ENCODE measurements at places on chromosomes 3 and 15.

- no peak for DNase-seq
Measured at GRCh38 chr15:49122541-49123062, 32.8 kb downstream of the COPS2 start.

DNA sequence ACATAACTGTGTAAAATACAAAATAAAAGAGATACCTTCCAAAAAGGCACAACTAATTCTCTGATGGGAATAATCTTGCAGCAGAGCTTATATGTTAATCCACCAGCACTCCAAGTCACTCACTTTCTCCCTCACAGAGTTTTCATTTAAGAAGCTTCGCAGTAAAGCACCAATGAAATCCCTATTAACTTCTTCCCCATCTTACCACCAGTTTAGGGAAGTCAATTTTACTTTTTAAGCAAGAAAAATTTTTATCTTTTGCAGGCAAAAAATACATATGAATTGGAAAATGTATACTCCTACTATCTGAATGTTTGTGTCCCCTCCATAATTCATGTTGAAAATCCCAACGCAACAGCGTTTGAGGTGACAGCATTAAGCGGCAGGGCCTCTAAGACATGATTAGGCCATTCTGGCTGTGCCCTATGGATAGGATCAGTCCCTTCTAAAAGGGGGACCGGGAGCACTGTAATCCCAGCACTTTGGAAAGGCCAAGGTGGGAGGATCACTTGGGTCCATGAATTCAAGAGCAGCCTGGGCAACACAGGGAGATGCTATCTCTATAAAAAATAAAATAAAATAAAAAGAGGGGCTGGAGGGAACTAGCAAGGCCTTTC is 435.8 kb downstream of the SHQ1 start:
- no peak for DNase-seq

DNA sequence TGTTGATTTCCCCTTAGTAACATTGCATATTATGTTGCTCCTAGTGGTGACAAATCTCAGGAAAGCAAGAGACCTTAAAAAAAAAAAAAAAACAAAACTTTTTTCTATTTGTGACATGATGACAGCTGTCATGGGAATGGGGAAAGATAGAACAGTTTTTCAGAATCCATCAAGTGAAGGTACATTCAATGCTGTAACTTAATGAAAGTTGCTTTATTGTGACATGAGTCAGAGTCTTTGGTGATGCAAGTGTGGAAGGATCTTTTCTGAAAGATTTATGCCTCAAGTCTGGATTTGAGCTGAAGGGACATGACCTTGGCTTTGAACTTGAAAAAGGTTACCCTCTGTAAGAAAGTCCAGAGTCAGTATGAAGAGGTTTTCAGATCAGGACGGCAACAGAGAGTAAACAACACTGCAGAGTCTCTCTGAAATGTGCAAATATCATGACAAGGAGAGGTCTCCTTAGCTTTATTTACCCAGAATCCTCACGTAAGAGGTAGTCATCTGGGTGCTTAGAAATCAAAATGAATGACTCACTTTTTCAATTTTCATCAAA is 424.7 kb downstream of the CNTN4 start:
- no peak for DNase-seq

DNA sequence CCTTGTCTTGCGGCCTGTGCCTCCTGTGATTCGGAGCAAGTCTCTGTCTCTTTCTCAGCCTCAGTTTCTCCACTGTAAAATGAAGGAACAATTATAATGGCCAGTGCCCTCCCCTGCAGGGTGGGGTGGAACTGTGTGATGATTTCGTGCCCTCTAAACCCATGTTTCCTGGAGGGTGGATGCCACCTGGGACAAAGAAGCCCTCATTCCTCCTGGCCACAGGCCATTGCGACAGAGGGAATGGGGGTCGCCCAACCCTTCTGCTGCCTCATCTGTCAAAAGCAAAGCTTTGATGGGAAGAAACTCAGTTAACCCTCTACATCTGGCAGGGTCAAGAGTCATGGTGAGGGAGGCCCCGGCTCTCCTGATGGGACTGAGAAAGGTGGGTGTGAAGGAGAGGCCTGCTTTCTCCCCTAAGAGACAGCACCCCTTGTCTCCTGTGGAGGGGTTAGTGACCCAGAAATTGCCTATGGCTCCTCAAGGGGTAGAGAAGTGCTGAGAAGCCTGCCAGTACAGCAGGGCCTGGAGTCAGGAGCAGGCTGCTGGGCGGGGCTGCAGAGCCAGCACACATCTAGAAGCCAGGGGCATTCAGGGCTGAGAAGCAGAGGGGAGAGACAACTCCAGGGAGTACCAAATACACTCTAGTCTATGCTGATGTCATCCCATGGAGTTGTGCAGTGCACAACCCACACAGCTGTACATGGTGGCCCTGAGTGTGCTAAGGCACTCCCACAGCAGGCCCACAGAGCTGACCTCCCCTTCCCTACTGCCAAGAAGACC is 61.0 kb downstream of the PLXNA1 start:
- DNase-seq = no peak

GRCh38 chr3:171317171-171317570 is 143.0 kb downstream of the TNIK start:
- peak; percentile 90 for DNase-seq

DNA sequence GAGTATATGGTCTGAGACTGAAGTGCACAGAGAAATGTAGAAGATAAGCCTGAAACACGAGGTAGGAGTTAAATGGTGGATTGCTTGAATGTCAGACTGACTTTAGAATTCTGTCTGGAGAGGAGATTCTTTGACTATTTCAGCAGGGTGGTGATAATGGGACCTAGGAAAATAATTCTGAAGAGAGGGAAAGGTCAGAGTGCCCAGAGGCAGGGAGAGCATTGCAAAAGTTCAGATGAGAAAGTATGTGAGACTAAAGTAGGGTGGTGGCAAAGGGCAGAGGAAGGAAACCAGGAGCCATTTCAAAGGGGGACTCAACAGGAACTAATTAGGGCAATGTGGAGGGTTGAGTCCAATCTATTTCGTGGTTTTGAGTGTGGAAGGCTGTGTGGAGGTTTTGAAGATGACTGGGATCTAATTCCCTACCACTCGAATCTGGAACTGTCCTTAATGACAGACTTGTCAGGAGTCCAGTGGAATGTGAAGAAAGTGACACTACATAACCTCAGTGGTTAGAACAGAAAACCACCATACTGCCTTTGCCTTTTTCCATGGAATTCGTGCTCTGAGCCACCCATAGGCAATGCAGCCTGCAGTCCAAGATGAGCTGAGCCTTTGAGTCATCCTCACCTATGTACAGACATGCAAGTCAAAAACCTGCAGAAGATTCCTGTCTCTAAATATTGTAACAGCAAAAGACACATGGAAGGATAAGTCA is 16.1 kb downstream of the CPOX start:
- DNase-seq = no peak

- DNase-seq = no peak
Measured at GRCh38 chr15:71153823-71154524, 38.7 kb downstream of the THSD4 start.

GRCh38 chr15:96960711-96961480 is 630.4 kb downstream of the NR2F2 start:
- DNase-seq = no peak

GRCh38 chr15:99071091-99071680 is 33.7 kb upstream of the SYNM start:
- DNase-seq = no peak

- DNase-seq = no peak
Measured at GRCh38 chr3:158127250-158128219, 17.6 kb downstream of the RSRC1 start.

DNA sequence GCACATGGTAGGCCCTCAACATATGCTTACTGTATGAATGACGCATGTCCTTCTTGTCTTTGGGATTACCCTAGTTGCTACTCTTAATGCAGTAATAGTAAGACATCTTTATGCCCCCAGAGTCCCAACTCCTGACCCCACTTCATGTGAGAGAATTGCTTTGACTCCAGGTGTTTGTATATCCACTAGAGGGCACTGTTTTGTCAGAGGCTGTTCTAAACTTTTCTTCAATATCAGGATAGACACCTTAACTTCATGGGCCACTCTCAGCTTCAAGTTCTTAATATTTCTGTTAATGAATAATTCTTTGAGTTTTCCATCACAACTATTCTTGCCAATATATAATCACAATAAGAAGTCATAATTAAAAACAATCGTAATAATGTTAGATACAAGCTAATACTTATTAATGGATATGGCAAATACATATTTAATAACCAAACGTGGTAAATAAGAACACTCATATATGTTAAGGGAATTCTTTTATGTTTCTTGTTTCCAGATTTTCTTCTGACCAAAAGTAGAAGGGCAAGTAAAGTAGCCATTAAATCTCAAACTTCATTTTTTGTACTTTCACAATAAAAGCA is 337.2 kb upstream of the DNAJC19 start:
- peak; percentile 57 for DNase-seq

- DNase-seq = no peak
Measured at GRCh38 chr3:22098021-22098420, 347.0 kb upstream of the ZNF385D start.

DNA sequence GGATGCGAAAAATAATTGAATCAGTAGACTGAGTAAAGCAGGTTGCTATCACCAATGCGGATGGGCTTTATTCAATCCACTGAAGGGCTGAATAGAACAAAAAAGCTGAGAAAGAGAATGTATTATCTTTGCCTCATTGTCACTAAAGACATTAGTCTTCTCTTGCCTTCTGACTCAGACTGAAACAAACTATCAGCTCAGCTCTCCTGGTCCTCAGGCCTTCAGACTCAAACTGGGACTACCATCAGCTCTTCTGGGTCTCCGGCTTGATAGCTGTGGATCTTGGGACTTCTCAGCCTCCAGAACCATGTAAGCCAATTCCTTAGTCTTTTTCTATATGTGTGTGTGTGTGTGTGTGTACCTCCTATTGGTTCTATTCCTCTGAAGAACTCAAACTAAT is 12.6 kb downstream of the IFT57 start:
- no peak for DNase-seq

- no peak for DNase-seq
Measured at GRCh38 chr3:39063143-39063542, 11.3 kb downstream of the WDR48 start.

DNA sequence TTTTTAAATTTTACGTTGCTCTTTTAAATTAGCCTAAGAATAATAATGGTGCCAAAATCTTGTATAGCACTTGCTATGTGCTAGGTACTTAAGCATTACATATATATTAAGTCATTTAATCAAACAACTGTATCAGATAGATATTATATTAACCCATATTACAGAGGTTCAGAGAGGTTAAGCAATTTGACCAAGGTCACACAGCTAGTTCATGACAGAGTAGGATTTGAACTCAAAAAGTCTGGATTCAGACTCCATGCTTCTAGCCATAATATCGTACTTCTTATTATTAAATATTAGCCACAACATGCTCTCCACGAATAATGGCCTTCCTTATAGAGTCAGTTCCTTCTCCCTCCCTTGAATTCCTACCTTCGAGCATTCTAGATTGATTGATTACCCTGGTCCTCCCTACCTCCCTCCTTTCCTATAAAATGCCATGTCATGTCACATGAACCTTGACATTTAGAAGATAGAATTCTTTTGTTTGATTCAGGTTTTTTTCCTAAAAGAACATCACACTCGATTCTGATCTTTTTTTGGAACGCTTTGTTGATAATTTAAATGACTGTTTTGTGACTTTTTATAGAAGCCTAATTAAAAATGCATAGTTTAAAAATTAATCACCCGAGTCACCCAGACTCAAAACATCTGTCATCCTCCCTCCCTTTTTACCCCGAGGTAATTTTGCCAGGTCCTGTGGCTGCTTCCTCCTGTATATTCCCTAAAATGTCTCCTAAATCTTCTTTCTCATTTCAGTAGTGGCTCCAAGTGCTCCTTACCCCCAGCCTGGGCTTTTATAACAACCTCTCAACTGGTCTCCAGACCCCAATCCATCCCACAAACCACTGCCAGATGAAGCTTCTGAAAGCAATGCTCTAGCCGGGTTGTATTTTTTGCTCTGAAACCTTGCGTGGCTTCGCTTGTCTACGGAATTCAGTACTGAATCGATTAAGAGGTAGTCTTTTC is 8.5 kb upstream of the PSMD6 start:
- DNase-seq = no peak

- DNase-seq = no peak
Measured at GRCh38 chr3:134337511-134338200, 36.6 kb downstream of the AMOTL2 start.

GRCh38 chr3:10676905-10677304 is 139.1 kb upstream of the SLC6A11 start:
- no peak for DNase-seq

DNA sequence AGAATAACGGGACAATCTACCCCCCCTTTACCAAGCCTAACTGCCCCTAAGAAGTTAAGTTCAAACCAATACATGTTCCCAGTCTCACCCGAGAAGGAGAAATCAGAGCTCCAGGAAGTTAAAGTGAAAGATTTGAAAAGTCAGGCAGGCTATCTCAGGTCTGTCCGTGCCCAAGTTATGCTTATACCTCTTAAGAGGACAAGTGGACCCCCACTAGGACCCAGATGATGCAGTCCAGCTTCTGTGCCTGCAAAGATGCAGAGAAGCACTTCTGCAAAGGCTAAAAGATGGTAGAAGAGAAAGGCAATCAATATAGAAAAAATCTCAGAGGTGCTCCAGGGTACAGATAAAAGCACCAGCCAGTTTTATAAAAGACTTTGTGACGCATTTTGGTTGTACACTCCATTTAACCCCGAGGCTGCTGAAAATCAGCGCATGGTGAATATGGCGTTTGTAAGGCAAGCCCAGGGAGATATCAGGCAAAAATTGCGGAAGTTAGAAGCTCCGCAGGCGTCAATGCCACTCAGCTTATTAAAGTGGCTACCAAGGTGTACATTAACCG is 9.8 kb upstream of the SLC9C1 start:
- DNase-seq = no peak

GRCh38 chr3:126102011-126102410 is 18.1 kb upstream of the SLC41A3 start:
- no peak for DNase-seq

GRCh38 chr15:48915861-48916260 is 37.9 kb downstream of the EID1 start:
- DNase-seq = no peak

- no peak for DNase-seq
Measured at GRCh38 chr15:55630858-55631257, 42.7 kb upstream of the PYGO1 start.

DNA sequence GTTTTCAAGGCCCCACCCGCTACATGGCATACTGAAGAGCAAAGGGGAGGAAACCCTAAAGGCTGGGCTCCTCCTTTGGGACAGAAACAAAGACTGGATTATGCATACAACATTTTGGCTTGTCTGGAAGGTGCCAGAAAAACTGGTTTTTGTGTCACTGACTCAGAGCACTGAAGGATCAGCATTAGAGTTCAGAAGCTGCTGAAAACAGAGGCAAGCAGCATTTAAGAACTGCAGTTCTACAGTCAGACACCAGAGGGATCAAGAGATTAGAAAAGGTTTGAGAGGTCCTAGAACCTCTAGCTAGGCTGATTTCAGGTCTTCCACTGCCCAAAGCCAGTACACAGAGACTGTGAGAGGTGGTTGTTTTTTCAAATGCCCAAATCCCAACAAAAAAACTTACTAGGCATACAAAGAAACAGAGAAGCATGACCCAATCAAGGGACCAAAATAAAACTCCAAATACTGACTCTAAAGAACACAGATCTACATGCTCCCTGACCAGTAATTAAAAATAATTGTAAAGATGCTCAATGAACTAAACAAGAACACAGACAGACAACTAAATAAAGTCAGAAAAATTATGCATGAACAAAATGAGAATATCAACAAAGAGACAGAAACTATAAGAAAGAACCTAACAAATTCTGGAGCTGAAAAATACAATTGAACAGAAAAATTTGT is 91.2 kb downstream of the SENP2 start:
- DNase-seq = no peak
